GM23248 (cell line): ENCODE measurements at places on chromosomes 4 and X.

GRCh38 chr4:177271915-177272766, 37.5 kb upstream of the NEIL3 start:
- no peak for DNase-seq

DNA sequence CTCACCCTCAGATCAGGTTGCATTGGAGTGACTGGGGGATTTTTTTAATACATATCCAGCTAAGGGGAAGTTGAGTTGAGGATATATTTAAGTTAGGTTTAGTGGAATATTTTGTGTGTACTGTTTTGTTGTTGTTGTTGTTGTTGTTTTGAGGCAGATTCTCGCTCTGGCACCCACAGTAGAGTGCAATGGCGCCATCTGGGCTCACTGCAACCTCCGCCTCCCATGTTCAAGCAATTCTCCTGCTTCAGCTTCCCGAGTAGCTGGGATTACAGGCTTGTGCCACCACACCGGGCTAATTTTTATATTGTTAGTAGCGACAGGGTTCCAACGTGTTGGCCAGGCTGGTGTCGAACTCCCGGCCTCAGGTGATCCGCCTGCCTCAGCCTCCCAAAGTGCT, 38.6 kb upstream of the ATP6AP2 start:
- no peak for DNase-seq

DNA sequence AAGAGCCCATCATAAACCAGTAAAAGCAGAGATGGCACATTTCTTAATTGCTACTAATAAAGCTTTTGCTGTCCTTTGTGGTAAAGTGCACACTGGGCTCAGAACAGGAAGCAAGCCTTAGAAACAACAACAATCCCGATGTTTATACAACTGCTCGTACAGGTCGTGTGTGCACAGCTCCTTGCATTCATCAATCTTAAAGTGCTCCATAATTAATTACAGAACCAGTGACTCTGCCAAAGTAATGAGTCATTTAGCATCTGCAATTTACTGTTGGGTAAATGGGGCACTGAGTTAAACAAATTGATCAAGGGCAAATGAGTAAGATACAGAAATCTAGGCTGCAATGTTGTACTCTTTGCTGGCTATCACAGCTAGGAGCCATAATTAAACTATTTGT, 61.3 kb upstream of the TXK start:
- no peak for DNase-seq

DNA sequence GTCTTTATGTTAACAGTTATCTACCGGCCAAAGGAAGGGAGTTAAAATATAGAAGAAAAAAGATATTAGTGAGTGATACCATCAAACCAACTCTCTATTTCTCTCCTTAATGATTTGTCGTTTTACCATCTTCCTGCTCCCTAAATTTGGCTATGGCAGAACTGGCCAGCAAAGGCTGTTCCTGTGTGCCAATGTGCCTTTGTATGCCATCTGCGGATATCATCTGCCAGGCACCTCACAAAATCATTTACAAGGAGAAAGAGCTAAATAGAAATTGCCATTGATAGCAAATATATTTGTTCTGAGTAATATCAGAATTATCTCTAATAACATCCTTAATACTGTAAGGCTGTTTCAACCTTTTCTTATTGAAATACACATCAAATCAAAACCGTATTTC, 22.4 kb downstream of the GPM6A start:
- no peak for DNase-seq

DNA sequence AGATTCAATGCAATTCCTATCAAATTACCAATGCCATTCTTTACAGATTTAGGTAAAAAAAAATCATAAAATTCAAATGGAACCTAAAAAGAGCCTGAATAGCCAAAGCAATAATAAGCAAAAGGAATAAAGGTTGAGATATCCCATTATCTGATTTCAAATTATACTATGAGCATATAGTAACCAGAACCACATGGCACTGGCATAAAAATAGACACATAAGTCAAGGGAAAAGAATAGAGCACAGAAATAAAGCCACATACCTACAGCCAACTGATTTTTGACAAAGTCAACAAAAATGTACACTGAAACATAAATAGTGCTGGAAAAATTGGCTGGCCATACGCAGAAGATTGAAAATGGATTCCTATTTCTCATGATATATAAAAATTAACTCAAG, 853.7 kb downstream of the FAT4 start:
- no peak for DNase-seq

- DNase-seq: no peak
These were observed 61.0 kb downstream of the CHRNA9 start for GRCh38 chr4:40395908-40396793.

DNA sequence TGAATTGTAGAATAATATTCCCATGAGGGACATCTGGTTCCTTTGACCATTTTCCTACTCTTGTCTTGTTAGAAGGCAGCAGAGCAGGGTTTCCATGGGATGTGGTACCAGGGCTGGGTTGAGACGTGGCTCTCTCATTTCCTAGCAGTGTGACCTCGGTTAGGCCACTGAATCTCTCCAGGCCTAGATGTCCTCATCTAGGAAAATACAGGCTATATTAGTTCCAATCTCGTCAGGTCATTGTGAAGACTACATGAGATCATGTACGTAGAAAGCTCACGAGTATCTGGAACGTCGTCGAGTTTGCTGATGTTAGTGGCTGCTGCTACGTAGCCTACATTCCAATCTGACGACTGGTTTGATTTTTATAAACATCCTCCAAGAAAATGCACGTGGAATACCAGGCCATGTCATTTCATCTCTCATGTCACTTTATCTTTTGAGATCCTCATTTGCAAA, 278.2 kb upstream of the GATB start:
- DNase-seq: no peak
